Caco-2 (cell line): ENCODE measurements at places on chromosomes 16 and 17. TPM values are rescaled to one million over a fixed set of nuclear protein-coding genes. Genes with fewer than 3 reads are reported as not detected.

The CCL8 gene
- not detected in 2 replicates for total RNA-seq

The CACNA1H gene
- 5.1 and 6.5 TPM in 2 replicates for total RNA-seq

DNA sequence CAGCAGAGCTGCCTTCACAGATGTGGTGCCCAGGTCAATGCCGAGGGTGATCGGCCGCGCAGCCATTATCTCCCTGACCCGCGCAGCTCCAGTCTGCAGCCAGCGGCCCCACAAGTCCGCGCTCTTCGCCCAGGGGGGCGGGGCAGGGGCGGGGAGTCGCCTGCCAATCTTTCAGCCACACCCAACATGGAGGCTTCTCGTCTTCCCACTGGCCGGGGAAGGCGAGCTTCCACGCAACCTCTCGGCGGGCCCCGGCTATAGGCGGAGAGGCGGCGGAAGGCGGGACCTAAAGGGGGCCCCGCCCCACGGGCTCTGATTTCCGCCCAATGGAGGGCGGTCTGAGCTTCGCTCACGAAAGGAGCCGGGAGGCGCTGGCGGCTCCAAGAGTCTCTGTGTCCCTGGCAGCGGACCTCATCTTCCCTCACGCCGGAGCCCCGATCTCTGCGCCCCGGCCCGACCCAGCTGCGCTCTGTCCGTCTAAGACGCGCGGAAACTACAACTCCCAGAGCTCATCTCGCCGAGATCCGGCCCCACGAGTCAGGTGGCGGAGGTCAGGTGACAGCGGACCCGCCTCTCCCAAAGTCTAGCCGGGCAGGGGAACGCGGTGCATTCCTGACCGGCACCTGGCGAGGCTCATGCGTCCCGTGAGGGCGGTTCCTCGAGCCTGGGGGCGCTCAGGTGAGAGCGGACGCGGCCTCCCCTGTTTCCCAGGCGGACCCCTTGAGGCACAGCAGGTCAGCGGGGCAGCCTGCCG, at the start of the genes CTNS and SHPK:
Gene CTNS (plus strand): TSS at position 607 of the 754 bp plus-strand sequence. CDS start 3,447 bp downstream, outside the sequence.
Gene SHPK (minus strand): TSS at position 97 of the 754 bp plus-strand sequence. CDS start 31 bp downstream, at position 66.
- peak; percentile 93 for DNase-seq

DNA sequence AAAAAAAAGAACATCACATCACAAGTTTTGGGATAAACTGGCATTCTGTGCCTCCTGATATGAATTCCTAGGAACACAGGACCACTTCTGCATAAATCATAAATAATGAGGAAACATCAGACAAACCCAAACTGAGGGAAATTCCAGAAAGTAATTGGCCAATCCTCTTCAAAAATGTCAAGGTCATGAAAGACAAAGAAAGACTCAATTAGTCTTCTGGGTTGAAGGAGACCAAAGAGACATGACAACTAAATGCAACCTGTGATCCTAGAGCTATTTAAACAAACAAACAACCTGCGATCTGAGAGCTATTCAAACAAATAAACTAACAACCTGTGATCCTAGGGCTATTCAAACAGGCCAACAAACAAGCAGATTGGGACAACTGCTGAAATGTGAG, 144.3 kb downstream of the VPS53 start:
- DNase-seq: no peak

DNA sequence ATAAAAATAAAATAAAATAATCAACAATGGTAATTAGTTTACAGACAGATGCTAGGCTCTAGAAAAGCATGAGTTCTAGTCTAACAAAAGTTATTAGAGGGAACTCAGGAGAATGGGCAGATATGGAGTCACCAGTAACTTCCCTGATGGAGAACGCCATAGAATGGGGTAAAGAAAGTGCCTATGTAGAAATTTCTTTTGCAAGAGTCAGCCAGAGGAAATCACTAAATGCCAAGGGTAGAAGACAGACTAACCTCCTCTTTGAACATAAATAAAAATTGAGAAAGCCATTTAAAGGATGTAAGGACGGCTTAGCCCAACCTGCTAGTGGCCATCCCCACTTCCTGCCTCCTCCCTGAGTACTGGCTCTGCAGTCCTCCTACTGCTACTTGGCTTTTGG, 141.6 kb downstream of the VPS53 start:
- no peak for DNase-seq

- no peak for DNase-seq
Measured at GRCh38 chr16:4213737-4214136, 28.1 kb downstream of the SRL start.

DNA sequence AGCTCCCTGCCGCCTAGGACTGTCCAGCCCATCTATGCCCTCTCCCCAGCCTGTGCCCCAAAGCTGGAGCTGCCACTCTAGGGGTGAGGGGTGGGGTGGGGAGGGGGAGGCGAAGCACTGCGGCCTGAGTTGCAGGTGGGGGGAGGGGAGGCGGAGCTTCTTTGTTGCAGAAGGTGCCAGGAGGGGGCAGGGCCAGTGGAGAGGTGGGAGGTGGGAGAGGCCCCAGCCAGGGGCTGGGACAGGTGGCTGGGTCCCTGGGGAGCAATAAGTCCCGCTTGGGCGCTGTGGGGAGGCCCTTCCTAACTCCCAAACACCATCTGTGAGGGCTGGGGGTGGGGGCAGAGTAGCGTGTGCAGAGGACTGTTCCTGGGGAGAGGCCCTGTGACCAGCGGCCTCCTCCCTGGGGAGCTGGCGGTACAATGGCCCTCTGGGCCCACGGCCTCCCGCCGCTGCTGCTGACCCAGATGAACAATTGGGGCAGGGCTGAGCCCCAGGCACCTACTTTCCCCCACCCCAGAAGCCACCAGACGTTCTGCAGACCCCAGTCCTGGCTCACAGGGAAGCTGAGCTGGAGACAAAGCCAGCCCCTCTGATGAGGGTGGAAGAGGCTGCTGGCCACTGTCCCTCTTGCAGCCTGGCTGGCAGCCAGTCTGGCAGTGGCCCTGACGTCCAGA, 2.2 kb upstream of the NTN3 start:
- DNase-seq: peak; percentile 47

GRCh38 chr17:79036596-79036995, 12.6 kb downstream of the C1QTNF1 start:
- no peak for DNase-seq
